ENCODE measurements at places on chromosomes 7 and 10. TPM values are rescaled to one million over a fixed set of nuclear protein-coding genes. Genes with fewer than 3 reads are reported as not detected.

Gene OR2A42
- not detected for total RNA-seq

Gene GIMAP1
- not detected for total RNA-seq

Gene VIPR2
- not detected for total RNA-seq

Gene AASS
- total RNA-seq = 8.0 TPM

Gene MACC1
- not detected for total RNA-seq

Gene MMRN2
- total RNA-seq = 1.3 TPM

Gene TMEM213
- not detected for total RNA-seq

Gene FKBP6
- not detected for total RNA-seq

Gene HOXA10
- total RNA-seq = not detected

Gene ITPRID1
- total RNA-seq = under 0.01 TPM

Gene PCLO
- total RNA-seq = 2.1 TPM

Gene PCBD1
- 8.6 TPM for total RNA-seq

Gene SSC4D
- total RNA-seq = 6.3 TPM

Gene SLC18A3
- total RNA-seq = 44.6 TPM

Gene CYP2C18
- total RNA-seq = 0.39 TPM

Gene CLDN3
- not detected for total RNA-seq

Gene TSC22D4
- total RNA-seq = 29.4 TPM

Gene RPEL1
- total RNA-seq = not detected

Gene TMEM168
- total RNA-seq = 37.3 TPM

Gene TUBB8
- not detected for total RNA-seq

Gene FGFR2
- 16.1 TPM for total RNA-seq

Gene TMEM229A
- not detected for total RNA-seq

Gene FAM24B
- 2.6 TPM for total RNA-seq

Gene TRIL
- 0.33 TPM for total RNA-seq

Gene SHH
- total RNA-seq = not detected

Gene CLRN3
- total RNA-seq = not detected

Gene ICA1
- 9.2 TPM for total RNA-seq

Gene SCART1
- total RNA-seq = 4.7 TPM

Gene FBXL15
- total RNA-seq = 8.7 TPM

Gene LRRC18
- total RNA-seq = not detected

Gene CACNA2D1
- under 0.01 TPM for total RNA-seq

Gene ARF5
- total RNA-seq = 186 TPM

Gene NEUROG3
- total RNA-seq = not detected

Gene GIMAP7
- total RNA-seq = not detected

Gene TFEC
- total RNA-seq = 2.7 TPM

Gene MET
- 223 TPM for total RNA-seq

Gene UCMA
- total RNA-seq = not detected

Gene TUBAL3
- total RNA-seq = not detected

Gene PDZD7
- 1.2 TPM for total RNA-seq

Gene SERPINE1
- total RNA-seq = 183 TPM

Gene DNAJC12
- total RNA-seq = not detected

Gene EVX1
- not detected for total RNA-seq

All from placental epithelial cell (primary cell).